ENCODE measurements at places on chromosomes 1 and 21.

DNA sequence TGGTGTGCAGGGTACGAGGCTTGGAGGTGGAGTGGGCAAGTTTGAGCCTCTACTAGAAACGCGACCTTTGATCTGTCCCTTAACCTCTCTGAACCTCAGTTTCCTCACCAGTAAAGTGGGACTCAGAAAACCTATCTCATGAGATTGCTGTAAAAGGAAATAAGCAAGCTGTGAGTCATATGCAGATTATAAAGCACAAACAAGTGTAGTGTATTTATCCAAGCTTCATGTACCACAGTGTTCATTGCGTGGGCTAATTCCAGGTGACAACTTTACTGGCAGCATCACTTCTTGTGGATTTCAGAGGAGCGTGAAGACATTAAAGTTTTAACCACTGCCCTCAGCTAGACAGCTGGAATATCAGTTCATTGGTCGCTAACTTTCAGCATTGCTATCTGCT, 44.4 kb downstream of the ZNF697 start:
- DNase-seq, result peak; percentile 12

GRCh38 chr1:109983380-109984189, 980 bp upstream of the AHCYL1 start:
- no peak for DNase-seq

- DNase-seq, result peak; percentile 65
Measured at GRCh38 chr1:15678578-15678977, 5.5 kb upstream of the PLEKHM2 start.

- DNase-seq, result peak; percentile 74
Measured at GRCh38 chr1:244052016-244052727, 1.1 kb downstream of the ZBTB18 start.

GRCh38 chr21:14557413-14557812, 11.3 kb upstream of the SAMSN1 start:
- DNase-seq, result no peak

DNA sequence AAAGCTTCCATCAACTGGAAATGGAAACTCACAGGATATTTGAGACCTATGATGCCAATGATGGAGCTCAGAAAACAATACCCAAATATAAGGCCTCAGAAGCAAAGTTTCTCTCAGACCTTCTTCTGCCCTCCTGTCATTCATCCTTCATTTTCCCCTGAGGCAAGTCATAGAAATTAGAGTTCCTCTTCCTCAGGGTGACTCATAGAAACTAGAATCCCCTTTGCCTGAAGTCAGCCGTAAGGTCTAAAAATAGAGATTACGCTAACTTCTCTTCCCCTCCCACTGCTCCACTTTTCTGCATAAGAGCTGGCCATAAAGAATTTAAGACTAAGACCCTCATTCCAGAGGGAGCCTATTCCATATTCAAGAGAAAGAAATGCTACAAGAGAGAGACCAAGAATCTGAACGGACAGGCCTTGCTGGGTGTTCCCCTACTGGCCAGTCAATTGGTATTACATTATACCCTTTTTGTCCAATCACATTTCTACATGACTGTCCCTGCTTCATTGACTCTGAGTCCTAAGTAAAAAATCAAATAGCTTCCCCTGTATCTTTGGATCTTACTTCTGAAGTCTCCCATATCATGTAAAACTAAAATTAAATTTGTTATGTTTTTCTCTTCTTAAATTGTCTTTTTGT, 994.9 kb downstream of the ADGRL2 start:
- no peak for DNase-seq

- peak; percentile 85 for DNase-seq
Measured at GRCh38 chr1:39102537-39103327, 76.6 kb downstream of the NDUFS5 start.

DNA sequence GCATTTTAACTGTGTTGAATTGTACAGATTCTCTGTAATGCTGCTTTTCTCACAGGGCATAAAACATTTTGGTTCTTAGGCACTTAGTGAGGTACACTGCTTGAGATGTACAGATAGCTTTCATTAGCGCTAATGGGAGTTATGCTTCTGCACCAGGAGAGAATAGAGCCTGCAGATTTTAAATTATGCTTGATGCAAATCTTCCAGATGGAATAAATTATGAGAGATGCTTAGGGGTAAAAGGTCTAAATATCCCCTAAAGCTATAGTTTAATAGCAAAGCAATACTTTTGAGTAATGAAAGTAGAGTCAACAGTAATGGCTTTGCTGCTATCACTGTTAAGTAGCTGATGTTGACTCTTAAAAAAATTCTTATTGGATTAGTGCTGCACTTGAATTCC, 248.9 kb downstream of the S1PR1 start:
- no peak for DNase-seq

DNA sequence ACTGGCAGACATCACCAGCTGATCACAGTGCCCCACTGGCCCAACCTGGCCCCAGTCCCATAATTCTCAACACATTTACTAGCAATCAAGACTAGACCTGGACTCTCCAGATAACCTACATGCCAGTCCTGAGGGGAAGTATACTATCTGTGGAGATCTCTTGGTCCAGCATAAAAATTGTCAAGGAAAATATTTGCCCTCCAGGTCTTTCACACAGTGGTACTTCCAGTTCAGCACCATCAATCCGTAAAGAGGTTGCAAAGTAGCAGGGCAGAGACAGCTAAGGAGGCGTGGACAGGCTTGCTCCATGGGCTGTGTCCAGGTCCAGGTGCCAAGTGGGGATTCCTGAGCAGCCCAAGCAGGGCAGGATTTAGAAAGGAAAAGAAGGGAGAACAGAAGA, 143.6 kb upstream of the BACE2 start:
- no peak for DNase-seq

- DNase-seq, result no peak
Measured at GRCh38 chr21:42654179-42654912, 925 bp downstream of the PDE9A start.

- no peak for DNase-seq
Measured at GRCh38 chr1:38785285-38786039, 74.1 kb downstream of the RRAGC start.

DNA sequence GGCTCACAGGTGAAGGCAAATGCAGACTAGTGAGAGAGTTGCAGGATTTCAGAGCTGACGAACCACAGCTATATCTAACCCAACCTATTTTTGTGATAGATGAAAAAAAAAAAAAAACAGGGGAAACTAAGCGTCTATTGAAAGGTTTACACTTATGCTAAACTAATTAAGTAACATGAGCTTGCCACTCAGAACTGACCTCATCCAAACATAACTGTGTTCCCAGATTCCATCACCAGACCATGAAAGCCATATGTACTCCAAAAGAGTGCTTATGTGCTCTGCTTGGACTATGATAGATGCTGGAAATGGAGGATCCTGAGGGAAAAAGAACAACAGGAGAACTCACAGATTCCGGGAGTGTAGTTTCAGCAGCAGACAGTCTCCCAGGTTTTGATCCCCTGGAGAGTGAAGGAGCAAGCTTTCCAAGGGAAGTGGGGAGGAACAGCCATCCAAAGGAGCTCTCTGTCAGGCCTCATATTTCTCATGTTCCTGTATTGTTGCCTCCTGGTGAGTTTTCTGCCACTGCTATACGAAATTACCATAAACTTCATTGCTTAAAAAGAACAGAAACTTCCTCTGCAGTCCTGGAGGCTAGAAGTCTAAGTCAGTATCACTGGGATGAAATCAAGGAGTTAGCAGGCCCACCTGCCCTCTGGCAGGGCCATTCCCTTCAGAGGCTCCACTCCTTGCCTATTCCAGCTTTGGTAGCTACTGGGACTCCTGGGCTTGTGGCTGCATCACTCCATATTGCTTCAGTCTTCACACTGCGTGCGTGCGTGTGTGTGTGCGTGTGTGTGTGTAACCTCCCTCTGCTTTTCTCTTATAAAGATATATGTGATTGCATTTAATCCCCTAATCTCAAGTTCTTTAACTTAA, 38.1 kb downstream of the NIBAN1 start:
- DNase-seq, result no peak

DNA sequence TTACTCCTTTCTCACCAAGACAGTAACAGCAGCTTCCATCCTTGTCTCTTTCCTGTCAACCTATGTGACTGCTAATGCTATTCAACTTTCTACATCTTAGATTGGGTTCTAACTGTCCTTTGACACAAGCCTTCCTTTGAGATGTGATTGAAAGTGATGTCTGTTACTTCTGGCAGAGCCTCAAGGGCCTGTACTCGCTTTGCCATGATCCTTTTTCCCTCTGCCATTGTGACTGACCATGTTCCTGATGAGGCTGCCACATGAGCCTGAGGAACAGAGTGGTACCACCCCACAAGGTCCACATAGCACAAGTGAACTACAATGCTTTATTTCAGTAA, 138.8 kb upstream of the RAB4A start:
- no peak for DNase-seq

DNA sequence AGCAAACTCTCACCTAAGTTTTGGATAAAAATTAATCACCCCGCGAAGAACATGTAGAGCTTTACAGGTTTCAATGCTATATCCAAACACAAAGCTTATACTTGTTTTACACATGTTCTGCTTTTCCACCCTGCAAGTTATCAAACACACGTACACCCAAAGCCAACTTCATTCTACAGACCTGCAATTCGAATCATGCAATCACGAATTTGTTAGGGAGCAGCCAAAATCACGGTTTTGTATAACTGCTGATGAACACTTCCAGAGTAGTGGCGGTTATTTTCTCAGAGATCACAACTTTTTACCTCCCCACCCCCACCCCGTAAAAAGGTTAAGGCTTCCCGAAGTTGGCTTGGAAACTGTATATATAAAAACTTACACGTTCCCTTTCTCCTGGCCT, 1.4 kb downstream of the HMGN1 start:
- DNase-seq, result no peak

GRCh38 chr1:151061704-151062103, 1.5 kb downstream of the MLLT11 start:
- DNase-seq, result no peak

Data from LHCN-M2 (cell line).